ENCODE measurements at places on chromosomes 12 and 14. TPM values are rescaled to one million over a fixed set of nuclear protein-coding genes. Genes with fewer than 3 reads are reported as not detected.

GRCh38 chr12:6340032-6340638 lies 1.7 kb downstream of the TNFRSF1A start:
- peak; percentile 75 for DNase-seq

DNA sequence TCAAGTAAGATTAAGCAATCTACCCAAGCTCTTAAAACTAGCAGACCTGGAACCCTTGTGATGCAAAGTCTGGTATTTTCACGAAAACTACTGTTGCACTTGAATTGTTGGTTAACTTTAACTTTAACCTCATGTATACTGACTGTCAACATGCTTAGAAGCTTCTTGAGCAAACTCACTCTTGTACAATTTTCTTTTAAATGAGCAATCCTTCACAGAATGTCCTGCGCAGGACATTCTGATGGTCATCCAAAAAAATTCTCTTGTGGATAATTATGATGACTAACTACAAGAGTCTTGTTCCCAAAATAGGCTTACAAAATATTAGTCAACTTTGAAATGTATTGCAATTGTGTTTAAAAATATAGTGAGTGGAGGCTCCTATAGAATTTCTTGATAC lies 54.0 kb upstream of the PDE3A start:
- peak; percentile 66 for DNase-seq

The ANKLE2 gene
- 57.4 TPM for total RNA-seq

- no peak for DNase-seq
Measured at GRCh38 chr14:46887144-46887543, 235.6 kb upstream of the RPL10L start.

DNA sequence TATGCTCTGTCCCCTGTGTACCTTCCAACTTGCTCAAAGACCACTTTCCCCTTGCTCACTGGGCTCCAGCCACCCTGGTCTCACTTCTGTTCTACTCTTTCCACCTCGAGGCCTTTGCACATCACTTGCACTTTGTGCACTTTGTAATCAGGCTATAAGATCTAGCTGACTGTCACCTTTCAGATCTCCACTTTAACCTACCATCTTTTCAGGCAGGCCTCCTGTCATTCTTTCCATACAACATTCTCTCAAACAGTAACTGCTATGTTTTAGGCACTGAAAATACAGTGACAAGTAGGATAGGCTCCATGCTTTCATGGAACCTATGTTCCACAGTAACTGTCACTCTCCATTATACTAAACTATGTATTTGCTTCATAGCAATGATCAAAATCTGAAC lies 14.0 kb downstream of the CPM start:
- DNase-seq: no peak

DNA sequence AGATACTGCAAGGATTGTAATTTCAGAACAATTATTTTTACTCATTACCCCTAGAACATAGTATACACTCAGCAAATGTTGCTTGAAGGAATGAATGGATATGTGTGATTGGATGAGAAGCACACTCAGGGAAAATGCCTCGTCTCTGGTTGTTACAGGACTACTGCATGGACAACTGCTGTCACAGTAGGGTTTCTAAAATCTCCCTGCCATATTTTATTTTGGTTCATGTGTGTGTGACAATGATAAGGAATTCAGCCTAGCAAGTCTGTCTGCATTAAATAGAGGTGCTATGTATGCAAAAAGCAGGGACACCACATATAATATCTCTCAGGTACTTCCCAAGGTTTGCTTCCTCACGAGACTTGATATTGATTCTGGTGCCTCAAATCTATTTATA lies 1.4 kb downstream of the PTPRR start:
- DNase-seq: no peak

DNA sequence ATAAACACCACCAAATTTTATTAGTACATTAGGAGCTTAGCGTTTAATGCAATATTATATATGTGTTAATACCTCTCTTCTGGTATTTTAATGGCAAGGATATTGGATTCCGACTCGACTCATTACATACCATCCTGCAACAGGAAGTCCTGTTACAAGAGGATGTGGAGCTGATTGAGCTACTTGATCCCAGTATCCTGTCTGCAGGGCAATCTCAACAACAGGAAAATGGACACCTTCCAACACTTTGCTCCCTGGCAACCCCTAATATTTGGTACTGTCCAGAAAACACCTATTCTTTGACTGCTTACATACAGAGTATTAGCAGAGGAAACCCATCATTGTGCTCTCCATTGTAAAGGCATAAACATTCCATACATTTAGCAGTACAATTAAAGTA lies 45.2 kb downstream of the VEZT start:
- peak; percentile 53 for DNase-seq

GRCh38 chr14:88868558-88869159 lies 44.2 kb downstream of the TTC8 start:
- DNase-seq: peak; percentile 46

The STON2 gene
- 1.3 TPM for total RNA-seq

- peak; percentile 95 for DNase-seq
Measured at GRCh38 chr12:112122823-112123690, 2.3 kb upstream of the TRAFD1 start.

- no peak for DNase-seq
Measured at GRCh38 chr14:93654599-93654998, 133.7 kb downstream of the PRIMA1 start.

The HOXC12 gene
- not detected for total RNA-seq

The CCDC38 gene
- not detected for total RNA-seq

The TMEM52B gene
- 0.37 TPM for total RNA-seq

GRCh38 chr12:109797905-109798669 lies 35.1 kb downstream of the TRPV4 start:
- no peak for DNase-seq

- DNase-seq: no peak
Measured at GRCh38 chr14:93073910-93074769, 41.6 kb downstream of the ITPK1 start.

The CISTR gene
- total RNA-seq: not detected

- DNase-seq: no peak
Measured at GRCh38 chr12:51012570-51013236, 13.5 kb downstream of the SLC11A2 start.

DNA sequence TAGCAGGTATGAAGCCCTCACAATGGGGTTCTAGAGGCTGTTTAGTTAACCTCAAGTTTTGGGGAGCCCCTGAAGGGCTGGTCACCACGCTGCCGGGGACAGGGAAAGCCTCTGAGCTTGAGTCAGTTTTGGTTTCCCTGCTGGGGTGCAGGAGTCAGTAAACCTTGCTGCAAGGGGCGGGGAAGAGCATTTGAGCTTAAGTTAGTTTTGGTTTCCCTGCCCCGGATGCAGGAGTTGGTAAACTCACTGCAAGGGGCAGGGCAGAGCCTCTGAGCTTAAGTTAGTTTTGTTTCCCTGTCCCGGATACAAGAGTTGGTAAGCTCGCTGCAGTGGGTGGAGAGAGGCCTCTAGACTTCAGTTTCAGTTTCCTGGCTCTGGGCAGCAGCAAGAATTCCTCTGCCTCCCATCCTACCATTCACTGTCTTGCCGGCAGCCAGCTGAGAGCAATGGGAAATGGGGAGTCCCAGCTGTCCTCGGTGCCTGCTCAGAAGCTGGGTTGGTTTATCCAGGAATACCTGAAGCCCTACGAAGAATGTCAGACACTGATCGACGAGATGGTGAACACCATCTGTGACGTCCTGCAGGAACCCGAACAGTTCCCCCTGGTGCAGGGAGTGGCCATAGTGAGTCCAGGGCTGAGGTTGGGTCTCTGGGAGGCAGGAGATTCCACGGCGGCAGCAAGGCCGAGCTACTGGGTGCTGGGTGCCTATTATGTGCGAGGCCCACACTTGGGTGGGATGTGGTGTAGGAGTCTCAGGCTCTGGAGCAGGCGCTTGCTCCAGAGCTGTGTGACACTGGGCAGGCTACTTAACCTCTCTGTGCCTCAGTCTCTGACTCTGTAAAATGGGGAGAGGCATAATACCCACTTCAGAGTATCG lies at the start of gene OAS2:
Gene OAS2, plus strand, starts transcription at position 357 of the 878 bp plus-strand sequence. Its CDS starts 90 bp downstream, at position 447.
- DNase-seq: peak; percentile 97

The CLEC4E gene
- total RNA-seq: not detected

GRCh38 chr12:80162177-80162576 lies 62.8 kb downstream of the OTOGL start:
- no peak for DNase-seq

The AJUBA gene
- total RNA-seq: 55.5 TPM

Data from M059J (cell line).